OCI-LY7 (cell line): ENCODE measurements at places on chromosomes 2 and 18.

DNA sequence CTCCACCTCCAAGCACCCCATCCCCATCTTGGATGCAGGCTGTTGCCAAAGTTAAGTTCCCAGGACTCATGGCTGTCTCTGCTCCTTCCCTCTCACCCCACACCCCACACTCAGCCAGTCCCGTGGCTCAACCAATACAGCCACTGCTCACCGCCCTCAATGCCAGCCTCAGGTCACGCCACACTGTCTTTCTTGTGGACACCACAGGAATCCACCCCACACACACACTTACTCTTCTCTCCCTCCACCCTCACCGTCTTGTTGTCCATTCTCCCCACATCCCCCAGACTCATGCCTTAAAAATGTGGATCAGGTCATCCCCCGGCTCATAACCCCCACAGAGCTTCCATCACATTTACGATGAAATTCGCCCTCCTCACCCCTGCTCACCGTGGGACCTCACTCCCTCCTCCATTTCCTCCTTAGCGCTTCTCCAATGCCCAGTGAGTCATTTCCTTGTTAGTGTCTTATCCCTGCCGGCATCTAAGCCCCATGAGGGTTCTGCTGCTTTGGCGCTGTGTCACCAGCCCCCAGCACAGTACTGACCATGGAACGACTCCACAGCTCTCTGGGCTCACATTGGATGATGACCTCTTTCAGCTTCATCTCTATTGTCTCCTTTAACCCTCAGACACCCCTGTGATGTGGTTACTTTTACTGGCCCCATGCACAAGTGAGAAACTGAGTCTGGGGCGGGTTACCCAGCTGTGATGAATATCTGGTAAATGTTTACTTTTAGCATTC lies 13.8 kb downstream of the MLPH start:
- no peak for DNase-seq

GRCh38 chr2:236867441-236868260 lies 218.0 kb upstream of the COPS8 start:
- DNase-seq, result no peak

- no peak for DNase-seq
These were observed 160.3 kb downstream of the L3MBTL4 start for GRCh38 chr18:6254456-6254855.

- DNase-seq, result peak; percentile 13
These were observed 45.1 kb upstream of the SCLY start for GRCh38 chr2:238015705-238016104.

GRCh38 chr2:38600242-38600891 lies 2.4 kb downstream of the HNRNPLL start:
- no peak for DNase-seq

DNA sequence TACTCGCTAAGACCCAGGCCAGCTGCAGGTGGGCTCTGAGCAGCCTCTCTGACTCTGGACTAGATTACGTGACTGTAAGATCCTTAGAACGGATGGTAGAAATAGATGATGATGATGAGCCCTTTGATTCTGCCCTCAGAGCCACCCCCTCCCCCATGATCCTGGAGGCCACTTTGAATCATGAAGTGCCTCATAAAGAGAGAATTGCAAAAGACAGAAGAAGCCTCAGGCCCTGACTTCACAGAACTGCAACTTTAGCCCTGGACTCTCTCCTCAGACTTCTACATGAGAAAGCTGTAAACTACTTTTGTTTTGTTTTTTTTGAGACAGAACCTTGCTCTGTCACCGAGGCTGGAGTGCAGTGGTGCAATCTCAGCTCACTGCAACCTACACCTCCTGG lies 15.4 kb upstream of the TET3 start:
- DNase-seq, result no peak

DNA sequence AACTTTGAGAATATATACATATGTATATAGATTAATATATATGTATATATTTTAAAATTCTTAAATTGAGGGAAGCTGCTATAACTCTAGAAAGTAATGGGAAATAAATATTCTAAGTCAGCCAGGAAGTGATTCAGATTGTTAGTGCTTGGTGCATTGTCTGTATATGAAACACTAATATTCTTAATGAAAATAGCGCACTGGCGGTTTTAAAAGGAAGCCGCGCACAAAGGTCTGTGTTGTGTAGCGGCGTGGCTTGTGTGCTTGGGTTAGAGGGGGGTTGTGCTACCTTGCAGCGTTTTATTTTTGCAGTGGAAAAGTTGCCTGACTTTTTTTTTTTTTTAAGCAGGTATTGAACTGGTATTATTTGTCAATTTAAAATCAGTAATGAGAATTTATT lies 11.3 kb downstream of the TSHZ1 start:
- DNase-seq, result no peak

DNA sequence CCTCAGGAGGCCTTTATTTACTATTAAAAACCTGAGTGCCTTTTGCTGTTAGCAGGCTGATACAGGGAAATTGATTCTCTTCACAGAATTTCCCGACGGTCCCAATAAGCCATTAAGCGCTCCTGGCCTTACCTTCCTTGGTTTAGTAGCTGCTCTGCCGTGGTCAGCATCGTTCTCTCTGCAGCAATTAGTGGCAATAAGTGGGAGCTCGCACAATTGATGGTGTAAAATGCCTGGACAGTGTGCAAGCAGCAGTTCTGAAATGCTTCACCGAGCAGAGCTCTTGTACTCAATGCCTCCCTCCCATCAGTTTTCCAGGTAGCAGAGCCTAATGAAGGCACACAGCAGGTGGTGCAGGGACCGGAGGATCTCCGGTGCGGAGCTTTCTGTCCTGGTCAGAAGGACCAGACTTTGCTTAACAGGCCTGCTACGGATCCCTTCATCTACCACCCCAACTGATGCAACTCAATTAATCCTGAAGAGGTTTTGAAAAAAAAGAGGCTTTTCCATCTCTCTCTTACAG lies 1.1 kb upstream of the LINC00305 start:
- DNase-seq, result no peak

DNA sequence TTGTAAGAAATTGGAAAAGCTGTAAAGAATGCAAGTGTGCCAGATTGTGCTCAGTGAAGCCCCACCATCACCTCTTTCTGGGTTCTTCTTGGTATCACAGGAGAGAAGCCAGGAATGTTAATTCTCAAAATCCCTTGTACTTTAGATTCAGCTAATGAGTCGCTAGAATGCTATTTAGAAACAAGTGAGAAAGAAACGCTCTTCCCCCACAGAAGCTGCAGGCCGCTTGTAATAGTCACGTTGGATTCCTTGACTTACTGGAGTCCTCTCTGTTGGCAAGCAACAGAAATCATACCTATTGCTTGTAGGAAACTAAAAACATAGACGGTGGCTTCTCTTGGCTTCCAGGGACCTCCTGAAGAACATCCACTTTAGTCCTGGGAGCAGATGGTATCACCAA lies 375.6 kb upstream of the LRATD1 start:
- no peak for DNase-seq

GRCh38 chr2:72965770-72966450 lies 48.6 kb downstream of the EMX1 start:
- DNase-seq, result no peak

DNA sequence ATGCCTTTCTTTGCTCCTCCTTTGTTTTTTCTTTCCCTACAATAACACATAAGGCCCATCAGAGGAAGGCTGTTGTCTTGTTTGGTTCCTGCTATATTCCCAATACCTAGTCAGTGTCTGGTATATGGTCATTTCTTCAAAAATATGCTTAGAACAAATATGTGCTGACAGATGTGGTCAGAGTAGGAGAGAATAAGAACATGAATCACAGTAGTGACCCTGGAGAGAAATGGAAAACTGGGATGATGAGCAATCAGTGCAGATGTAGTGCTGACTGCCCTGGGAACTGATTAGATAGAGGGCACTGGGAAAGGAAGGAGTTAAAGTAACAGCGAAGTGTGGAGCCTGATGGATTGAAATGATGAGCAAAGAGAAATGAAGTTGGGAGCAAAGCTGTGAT lies 189.4 kb upstream of the LHCGR start:
- no peak for DNase-seq

- no peak for DNase-seq
These were observed 304.0 kb downstream of the ZNF521 start for GRCh38 chr18:25047983-25048382.

DNA sequence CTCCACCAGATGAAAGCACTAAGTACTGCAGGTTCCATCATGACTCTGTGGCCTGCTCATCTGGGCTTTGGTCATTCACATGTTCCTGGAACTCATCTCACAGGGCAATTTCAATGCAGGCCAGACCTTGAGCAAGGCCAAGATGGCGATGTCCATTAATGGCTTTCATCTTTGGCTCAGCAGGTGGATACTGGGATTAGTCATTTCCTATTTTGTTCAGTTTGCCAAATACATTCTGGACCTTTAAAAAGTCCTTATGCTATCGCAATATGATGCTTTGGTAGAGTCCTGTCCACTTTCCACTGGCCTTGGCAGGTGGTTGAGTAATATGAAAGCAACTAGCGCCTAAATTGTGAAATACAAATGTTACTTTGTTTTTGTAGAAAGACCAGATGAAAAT lies 170.1 kb upstream of the REV1 start:
- DNase-seq, result no peak

DNA sequence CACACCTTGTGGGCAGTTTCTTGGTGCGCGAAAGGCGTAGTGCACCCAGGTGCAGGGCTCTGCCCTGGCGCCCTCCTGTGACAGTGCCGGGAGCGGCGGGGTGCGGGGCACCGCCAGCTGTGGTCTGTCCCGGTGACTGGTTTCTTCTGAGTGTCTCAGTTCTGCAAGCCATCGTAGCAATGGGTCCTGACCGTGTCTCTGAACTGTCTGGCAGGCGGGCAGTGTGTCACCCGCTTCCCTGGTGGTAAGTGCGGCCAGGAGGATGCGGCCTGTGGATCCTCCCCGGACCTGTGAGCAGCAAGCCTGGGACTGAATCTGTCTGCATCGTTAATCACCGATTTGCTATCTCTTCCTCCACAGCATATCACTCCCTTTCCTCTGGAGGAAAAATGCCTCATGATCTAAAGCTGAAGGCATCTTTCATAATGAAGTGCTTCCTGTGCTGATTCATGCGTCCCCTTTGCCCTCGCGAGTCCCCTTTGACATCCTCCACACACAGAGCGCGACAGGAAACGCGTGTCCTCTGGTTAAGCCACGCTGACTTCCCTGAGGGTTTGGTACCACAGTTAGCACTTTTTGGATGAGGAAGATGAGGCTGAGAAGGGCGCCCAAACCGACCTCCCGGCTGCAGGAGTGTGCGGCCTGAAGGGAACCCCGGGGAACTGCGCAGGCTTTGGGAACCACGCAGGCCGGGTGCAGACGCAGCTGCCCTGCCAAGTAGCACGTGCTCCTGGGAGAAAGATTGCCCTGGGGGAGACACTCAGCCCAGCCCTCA lies 416.0 kb upstream of the HS6ST1 start:
- peak; percentile 65 for DNase-seq

- DNase-seq, result no peak
These were observed 12.5 kb upstream of the POLR1B start for GRCh38 chr2:112529757-112530156.

DNA sequence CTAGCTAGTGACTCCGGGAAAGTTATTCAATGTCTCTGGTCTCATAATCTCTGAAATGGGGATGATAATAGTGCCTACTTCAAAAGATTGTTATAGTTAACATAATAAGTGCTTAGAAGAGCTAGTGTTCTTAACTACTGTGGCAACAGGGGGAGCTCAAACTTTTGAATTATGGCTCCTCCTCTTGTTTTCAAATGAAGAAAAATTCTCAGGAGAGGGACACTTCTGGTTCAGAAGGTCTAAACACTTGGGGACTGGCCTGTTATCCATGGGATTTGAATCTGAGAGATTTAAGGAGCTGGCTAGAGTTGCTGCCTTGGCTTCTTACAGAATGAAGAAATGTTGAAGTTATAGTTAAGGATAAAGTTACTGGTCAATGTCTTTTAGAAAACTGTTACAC lies 92.2 kb upstream of the ITGB6 start:
- no peak for DNase-seq

DNA sequence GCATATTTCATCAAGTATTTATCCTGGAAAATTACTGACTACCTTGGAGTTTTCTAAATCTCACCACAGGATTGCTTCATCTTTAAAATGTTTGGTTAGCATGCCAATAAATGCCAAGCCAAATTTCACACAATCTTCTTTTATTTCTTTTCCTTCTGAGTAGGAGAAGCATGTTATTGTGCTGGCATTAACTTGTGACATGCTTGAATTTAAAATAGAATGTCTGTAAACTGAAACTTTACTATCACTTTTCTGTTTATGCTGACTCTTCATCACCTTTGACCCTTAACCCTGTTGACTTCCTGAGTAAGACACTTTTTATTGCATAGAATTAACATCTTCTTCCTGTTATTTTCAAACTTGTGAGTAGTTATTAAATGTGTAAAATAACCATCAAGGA lies 56.2 kb upstream of the LRRTM4 start:
- DNase-seq, result no peak

DNA sequence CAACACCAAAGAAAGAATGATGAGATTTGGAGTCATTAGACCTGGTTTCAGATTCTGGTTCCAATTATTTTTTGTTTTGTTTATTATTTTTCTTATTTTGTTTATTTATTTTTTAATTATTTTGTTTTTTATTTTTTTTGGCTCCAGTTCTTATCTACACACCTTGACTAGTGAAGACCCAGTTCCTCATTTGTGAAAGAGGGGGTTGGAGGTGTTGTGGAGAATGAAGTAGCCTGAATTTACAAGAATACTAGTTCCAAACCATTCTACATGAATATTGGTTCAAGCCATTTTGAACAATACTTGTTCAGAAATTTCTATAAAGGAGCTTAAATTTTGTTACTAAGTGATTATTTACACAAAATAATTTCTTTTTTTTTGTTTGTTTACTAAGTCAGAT lies 6.9 kb upstream of the KCNJ13 start:
- no peak for DNase-seq

DNA sequence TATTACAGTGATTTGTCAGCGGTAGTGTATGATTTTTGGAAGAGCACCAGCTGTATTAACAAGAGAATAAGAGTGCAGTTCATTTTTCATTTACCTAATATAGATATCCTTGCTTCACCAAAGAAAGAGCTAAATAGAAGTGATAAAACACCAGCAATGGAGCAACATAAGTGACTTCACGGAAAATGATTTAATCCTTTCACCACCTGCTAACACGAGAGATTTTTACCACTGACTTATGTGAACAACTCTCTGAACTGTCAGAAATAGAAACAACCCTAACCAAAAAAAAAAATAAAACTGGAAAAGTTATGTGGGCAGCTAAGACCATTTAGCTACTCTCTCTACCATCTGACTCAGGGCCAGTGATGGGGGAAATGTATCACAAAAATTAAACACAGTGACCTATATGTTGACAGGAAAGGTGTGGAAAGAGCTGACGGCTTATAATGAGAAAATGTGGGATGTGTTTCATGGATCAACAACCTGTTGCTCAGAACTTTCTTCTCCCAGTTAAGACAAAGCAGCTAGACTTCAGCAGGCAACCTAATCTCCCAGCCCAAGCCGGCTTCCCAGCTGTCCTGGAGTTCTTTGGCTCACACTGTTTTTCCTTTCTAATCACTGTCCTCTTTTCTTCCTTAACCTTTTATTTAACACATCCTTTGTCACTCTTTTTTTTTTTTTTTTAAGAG lies 272.7 kb downstream of the SS18 start:
- no peak for DNase-seq

- DNase-seq, result peak; percentile 72
These were observed 9.3 kb downstream of the MAP4K4 start for GRCh38 chr2:101706819-101707177.
